ENCODE measurements at places on chromosomes 3 and 15. TPM values are rescaled to one million over a fixed set of nuclear protein-coding genes. Genes with fewer than 3 reads are reported as not detected.

- peak; percentile 46 for ATAC-seq
Measured at GRCh38 chr3:189304465-189305351, 132.9 kb downstream of the TPRG1 start.

DNA sequence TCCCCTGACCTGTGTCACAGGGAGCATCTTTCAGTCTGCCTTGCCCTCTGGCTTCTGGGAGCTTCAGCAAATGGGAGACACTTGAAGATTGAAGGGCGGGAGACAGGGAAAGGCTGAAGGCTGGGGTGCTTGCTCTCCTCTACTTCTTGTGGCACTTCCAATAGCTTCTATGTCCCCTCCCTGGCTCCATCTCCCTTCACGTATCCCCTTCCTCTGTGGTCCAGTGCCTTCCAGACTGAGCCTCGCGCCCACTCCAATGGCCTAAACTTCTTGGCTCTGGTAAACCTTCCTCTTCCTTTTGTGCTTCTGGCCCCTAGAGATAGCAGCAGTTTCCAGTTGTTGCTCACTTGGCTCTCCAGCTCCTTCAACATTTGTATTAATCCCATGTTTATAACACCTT is 69.8 kb upstream of the TOPAZ1 start:
- no peak for ATAC-seq

DNA sequence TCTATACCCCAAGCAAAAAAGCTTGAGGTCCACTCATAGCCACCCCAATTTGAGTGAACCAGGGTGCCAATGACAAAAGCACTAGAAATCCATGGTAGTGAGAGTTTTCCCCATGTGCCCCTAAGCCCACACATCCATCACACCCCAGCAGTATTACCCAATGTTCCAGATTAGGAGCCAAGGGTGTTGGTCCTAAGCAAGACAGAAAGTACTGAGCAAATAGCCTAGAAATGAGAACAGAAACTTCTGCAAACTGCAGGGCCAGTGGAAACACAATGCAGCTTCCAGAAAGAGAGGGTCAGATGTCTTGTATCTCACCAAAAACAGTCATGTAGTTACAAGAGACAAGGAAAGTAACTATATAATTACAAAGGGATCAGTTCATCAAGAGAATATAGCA is 10.9 kb upstream of the OXTR start:
- ATAC-seq, result no peak

- no peak for ATAC-seq
Measured at GRCh38 chr15:83053151-83053550, 13.9 kb downstream of the BTBD1 start.

DNA sequence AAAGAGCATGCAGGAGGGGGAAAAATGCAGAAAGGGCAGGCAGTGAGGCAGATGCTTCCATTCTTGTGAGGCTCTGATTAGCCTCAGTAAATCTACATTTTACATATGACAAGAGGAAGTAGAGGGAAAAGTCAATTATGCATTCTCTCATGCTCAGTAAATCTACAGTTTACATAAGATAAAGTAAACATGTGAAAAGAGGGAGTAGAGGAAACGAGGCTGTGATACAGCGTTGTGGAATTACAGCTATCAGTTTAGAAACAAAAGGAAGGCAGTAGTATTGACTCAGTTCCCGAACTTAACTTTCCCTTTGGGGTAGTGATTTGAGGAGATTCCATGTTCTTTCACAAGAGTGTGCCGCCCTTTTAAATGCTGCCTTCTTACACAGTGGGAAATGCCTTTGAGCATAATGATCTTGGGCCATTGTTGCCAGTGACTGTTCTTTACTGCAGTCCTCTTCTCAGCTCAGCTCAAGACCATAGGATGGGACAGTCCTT is 39.3 kb downstream of the OSTN start:
- no peak for ATAC-seq

GRCh38 chr15:26901041-26901440 is 34.2 kb downstream of the GABRA5 start:
- no peak for ATAC-seq

DNA sequence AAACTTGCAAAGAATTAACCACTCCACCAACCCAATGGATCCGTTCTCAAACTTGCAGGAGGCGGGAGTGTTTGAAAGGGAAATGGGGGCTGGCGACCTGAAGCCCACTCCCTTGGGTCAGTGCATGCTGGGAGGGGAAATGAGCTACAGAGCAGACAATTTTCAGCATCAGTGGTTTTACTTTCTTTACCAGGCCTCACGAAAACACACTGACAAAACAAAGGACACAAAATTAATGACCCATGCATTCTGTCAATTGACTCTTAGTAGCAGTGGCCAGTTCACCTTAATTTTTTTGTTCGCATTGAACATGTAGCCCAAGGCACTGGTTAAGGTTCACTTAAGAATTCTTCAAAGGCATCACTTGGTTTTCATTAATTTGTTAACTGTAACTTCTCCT is 413.5 kb downstream of the MECOM start:
- no peak for ATAC-seq

DNA sequence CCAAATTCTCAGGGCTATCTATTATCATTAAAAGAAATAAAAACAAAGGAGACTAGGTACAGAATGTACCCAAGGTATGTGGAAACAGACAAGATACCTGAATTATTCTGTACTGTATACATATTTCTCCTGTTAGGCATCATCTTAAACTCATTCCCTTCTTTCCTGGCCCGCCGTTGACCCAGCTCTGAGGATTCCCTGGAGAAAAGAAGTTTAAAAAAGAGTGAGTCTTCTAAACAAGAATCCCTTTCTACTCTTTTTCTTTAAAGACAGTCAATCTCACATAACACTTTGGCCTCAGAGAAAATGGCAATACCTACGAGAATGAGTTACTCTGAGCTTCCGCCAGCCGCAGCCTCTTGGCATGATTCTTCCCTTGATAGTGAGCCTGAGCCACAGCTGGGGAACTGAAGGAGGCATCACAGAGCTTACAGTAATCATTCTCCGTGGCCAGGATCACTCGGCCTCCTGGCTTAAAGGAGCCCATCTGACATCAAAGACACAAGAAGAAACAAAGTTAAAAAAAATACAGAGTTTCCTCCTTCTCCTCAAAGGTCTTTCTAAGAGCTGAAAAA is 44.2 kb downstream of the ZMAT3 start:
- ATAC-seq, result no peak

DNA sequence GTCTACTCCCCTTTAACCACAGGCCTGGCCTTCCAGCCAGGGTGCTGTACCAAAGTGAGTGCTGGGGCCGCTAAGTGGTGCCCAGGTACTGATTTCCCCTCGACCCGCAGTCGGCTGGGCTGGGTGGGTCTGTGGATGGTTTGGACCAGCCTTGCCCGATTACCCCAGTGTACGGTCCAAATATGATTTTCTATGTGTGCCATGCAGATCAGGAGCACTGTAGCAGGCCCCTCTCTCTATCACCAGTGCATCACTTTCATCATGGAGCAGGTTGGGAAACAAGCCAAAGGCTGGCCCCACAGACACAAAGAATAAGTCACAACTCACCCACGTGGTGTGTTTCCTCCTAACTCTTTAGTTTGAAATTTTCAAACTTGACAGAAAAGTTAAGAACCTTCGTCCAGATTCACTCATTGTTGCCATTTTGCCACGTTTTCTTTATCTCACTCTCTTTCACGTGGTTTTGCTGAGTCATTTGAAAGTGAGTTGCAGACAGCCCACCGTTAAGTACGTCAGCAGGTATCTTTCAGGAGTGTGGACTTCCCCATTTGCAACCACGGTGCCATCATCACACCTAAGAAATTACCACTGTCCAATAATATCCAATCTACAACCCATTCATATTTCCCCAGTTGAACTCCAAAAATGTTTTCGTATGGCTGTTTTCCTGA is 37.0 kb downstream of the ZNF710 start:
- peak; percentile 93 for ATAC-seq

GRCh38 chr15:75109021-75109735 is 85.8 kb downstream of the PPCDC start:
- no peak for ATAC-seq

DNA sequence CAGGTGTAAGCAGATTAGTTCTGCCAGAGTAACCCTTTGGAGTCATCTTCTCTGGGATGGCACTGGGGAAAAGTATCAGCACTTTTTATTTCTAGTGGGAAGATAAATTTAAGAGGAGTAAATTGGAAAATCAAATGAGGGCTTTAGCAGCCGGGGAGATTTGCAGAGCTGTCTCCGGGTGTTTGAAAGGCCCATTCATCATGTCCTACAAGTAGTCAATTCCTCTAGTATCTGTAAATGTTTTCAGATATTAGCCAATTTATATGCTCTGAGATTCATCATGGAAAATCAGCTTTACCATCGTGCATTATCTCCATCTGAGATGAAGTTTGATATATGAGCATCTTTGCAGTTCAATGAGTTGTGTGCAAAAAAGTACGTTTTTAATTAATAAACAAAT is 93.6 kb downstream of the CDIN1 start:
- no peak for ATAC-seq

- ATAC-seq, result no peak
Measured at GRCh38 chr15:69018951-69019350, 4.5 kb downstream of the NOX5 start.

- no peak for ATAC-seq
Measured at GRCh38 chr3:172625404-172625803, 85.5 kb downstream of the NCEH1 start.

The PRKAR2A gene
- total RNA-seq, result 44.5 TPM

The PAK6 gene
- total RNA-seq, result 1.4 TPM

The SPATA12 gene
- total RNA-seq, result not detected

The STAC gene
- 0.30 TPM for total RNA-seq

The RAB27A gene
- total RNA-seq, result 99.2 TPM

The SAMD7 gene
- not detected for total RNA-seq

The ALDH1A2 gene
- 1.1 TPM for total RNA-seq

The ACSBG1 gene
- total RNA-seq, result not detected

The ACTC1 gene
- not detected for total RNA-seq

All from activated T-helper 17 cell treated with anti-CD3 and anti-CD28 coated beads, Interleukin-2, amount 50 U/mL, for 72 hours (primary cell).